ENCODE measurements at places on chromosomes 7 and 10.

- no peak for DNase-seq
Observed at GRCh38 chr7:128725531-128725930, 13.6 kb upstream of the CALU start.

- DNase-seq, result no peak
Observed at GRCh38 chr10:112202561-112203241, 19.1 kb upstream of the GPAM start.

- DNase-seq, result no peak
Observed at GRCh38 chr7:31437250-31437865, 76.5 kb upstream of the ITPRID1 start.

DNA sequence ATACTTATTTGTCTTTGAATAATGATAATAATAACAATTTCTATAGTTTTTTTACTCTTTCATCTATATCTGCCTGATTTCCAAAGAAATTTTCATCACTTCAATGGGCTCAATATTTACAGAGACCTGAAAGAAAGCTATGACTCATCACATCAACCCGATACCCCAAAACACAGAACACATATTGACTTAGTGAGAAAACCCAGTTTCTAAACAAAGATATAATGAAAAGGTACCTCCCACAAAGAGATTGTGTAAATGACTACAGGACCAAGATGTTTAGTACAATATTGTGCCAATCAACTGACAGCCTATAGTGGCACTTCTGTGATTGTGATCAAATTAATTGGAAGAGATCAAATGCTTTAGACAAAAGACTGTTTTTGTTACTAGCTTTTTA lies 133.9 kb downstream of the PCDH15 start:
- no peak for DNase-seq

DNA sequence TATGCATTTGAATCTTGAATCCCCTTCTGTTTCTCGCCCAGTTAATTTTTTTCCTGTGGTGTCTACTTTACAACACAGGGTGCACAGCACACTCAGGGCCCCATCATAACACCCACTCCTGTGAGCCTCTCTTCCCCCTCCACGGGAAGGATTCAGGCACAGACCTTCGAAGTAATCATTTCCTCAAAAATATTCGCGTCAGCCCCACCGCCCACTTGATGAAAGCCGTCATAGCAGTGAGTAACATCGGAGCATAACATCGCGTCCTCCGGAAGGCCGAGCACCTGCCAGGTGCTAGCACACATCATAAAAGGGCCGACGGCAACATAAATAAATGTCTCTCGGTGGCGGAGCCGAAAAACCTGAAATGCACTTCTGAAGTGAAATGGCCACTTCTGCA lies 201.7 kb upstream of the ADARB2 start:
- DNase-seq, result no peak

GRCh38 chr10:14120812-14121211 lies 209.9 kb downstream of the FRMD4A start:
- DNase-seq, result no peak

GRCh38 chr10:60042262-60042661 lies 135.9 kb upstream of the CCDC6 start:
- no peak for DNase-seq

GRCh38 chr10:30639946-30640786 lies 10.6 kb upstream of the LYZL2 start:
- peak; percentile 49 for DNase-seq

DNA sequence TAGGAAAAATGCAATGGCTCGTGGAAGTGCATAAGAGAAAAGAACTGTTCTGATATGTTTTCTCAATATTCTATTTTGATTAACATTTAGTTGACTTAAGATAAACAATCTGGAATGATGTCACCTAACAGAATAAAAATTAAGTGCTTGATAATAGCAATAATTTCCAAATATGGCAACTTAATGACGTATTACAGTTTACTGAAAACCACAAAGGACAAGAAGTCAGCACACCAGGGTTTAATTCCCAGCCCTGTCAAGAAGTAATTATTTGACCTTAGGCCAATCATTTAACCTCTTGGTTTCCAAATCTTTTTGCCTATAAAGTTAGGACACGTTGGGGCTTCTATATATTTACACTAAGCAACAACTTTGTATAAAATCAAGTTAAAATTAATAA lies 95.7 kb downstream of the CABCOCO1 start:
- no peak for DNase-seq

DNA sequence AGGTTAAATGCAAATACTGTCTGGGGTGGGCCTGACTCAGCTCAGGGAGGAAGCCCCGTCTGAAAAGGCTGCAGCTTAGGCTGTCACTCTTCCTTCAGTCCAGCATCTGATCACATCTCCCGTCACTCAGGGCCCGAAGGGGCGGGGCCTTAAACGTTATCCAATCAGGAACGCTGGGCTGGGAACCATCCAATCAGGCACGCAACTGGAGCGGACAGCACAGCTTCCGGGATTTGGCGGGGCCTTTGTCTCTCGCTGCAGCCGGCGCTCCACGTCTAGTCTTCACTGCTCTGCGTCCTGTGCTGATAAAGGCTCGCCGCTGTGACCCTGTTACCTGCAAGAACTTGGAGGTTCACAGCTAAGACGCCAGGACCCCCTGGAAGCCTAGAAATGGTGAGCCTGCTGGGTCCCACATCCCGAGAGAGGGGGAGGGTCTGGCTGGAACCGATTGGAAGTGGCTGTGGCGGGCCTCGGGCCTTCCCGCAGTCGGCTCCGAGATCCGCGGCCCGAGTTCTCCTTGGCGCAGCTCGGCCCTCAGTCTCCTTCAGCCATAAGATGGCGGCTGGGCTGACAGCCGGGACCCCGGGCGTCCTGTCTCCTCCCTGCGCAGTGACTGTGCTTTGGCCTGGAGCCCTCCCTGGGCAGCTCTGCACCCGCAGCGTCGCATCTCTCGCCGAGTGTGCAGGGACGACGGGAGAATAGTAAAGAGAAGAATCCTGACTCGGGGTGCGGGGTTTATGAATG lies at the start of gene ZNF92:
TSS of gene ZNF92 (plus strand) at position 248 of the 744 bp plus-strand sequence. CDS start at position 391, 143 bp downstream.
- peak; percentile 99 for DNase-seq

- no peak for DNase-seq
Observed at GRCh38 chr10:113982769-113983168, 60.9 kb upstream of the ADRB1 start.

- no peak for DNase-seq
Observed at GRCh38 chr10:47156873-47157272, 143.1 kb upstream of the GDF10 start.

DNA sequence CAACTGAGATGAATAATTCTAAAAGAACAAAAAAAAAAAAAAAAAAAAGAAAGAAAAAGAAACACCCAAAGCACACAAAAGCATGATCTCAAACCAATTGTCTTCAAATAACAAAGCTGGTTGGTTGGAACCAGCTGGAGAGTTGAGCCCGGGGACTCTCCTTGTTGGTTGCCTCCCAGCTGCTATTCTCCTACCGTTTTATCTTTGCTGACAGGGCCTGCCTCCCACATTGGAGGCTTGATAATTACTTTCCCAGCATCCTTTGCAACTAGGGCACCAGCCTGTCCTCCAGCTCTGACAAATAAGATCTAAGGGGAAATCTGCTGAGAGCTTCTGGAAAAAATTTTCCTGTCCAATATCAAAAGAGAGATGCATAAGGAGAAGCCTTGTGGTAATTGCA lies 6.8 kb downstream of the PON1 start:
- DNase-seq, result peak; percentile 47

DNA sequence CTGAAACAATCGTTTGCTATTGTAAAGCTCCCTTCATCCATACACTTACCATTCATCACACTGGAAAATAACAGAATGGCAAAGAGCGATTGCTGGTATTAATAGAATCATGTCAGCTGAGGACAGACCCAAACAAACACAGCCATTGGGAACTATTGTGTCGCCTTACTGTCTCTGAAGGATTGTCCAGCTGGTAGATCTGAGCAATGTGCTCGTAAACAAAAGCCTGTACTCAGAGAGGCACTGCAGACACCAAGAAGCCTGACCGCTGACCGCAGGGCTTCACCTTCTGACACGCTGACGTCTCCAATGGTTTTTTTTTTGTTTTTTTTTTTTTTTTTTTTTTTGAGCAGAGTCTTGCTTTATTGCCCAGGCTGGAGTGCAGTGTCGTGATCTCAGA lies 151.0 kb upstream of the FRMD4A start:
- no peak for DNase-seq

DNA sequence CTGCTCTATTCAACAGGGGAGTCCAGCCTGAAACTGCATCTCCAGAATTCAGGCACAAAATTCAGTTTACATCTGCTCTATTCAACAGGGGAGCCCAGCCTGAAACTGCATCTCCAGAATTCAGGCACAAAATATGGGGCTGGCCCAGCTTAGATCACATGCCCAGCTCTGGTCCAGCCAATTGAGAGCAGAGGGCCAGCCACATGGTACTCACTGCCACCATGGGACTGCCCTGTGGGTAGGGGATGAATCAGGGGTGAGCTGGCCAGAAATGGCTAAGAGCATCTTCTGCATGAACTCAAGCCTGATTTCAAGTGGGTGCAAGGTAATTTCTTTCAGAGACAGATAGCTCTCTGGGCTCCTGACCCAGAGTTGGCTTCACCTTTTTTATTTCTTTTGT lies 156.6 kb upstream of the LYZL2 start:
- no peak for DNase-seq

- DNase-seq, result no peak
Observed at GRCh38 chr7:94579470-94579869, 69.9 kb downstream of the CASD1 start.

GRCh38 chr7:41777894-41778596 lies 75.2 kb upstream of the INHBA start:
- DNase-seq, result peak; percentile 9

DNA sequence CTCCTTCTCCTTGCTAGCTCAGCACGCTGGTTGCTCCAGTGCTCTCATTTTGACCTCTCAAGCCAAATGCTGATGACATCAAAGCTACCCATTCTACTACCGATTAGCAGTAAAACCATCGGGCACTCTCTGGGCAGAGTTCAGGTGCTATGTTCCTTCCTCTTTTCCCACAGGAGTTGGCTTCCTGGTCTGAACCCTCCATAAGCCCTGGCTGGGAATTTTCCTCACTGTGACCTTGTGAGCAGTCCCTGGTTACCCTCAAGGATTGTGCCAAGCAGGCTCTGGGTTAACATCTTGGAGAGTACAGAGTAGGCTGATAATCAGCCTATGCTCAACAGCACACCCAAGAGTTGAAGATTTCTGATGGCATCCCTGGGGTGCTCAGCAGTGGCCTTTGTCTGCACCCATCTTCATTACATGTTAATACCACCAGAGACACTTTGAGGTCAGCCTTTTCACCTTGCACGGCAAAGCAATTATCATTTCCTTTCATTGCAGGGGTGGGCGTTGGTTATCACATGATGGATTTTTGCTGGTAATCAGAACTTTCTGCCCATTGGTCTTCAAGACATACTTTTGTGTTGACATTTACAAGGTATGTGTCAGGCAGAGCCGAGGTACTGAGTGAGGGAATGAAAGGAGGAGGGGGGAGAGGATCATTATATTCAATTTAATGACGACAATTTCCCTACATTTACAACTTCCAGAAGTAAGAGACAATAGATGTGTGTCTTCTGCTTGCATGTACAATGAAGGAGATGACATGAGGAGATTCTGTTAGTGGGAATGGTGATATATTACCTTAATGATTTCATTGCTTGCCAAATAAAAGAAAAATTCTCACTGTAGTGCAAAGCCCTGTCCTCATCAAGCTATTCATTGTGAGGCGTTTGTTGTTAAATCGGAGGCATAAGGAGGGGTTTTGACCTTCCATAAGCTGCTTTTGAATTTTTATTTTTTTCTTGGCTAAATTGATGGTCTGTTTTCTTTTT lies 452.0 kb downstream of the LRMDA start:
- DNase-seq, result no peak

DNA sequence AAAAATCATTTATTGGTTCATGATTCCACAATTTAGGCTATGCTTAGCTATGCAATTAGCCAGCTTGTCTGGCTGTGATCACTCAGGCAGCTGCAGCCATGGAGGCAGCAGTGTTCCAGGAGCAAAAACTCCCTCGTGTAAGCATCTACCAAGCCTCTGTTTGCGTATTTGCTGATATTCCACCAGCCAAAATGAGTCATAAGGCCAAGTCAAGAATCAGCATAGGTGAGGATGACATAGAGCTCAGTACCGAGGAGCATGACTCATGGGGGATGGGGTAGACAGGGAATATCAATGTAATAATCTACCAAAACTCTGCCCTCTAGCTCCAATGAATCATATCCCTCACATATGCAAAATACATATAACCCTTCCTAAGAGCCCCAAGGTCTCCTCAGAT lies 63.3 kb downstream of the IMMP2L start:
- DNase-seq, result no peak

- no peak for DNase-seq
Observed at GRCh38 chr10:132715776-132716680, 69.9 kb downstream of the NKX6-2 start.

DNA sequence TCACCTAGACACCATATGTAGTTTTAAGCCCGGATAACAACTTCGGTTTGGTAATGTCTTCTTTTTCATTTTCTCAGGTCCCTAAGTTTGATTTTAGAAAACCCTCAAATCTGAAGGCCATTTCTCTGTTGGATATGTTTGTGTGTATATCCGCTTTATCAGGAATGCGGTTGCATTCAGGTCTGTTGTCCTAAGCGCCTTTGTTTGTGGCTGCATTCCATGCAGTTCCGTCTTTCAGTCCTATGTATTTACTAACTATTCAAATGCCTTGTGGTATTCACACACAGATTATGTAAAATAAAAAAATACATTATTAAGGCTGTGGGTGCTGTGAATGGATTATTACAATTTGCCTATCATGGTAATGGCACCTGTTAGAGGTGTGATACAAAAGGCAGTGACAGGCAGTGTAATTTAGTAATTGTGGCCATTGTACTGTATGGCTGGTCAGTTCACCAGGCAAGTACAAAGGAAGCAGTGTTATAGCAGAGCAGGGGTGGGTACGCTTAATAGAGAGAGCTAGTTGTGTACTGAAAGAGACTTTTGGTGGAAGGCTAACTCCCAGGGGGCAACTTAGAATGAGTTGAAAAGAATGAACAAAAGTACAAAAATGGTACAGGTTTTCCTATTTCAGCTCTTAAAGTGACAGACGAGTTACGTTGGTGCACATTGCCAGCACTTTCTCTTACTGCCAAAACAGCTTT lies 136.4 kb downstream of the VTI1A start:
- no peak for DNase-seq

GRCh38 chr7:43110791-43111535 lies 1.5 kb upstream of the HECW1 start:
- DNase-seq, result no peak

DNA sequence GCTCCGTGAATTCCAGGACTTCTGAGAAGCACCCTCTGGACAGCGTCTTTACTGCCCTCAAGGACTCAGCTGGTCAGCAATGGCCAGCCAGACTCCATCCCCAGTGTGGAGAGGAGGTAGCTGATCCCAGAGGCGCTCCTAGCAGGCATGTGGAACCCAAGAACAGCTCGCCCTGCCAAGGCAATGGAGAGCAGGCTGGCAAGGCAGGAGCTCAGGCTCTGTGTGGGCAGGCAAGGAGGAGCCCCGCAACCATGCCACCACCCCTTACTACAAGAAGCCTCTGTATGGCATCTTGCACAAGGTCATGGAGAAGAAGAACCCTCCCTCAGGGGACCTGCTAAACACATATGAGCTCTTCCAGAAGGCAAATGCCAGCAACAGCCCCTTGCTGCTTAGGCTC lies 34.4 kb upstream of the SGMS1 start:
- DNase-seq, result no peak

Data from hematopoietic multipotent progenitor cell treated with erythropoietin and hydrocortisone succinate and interleukin-3 and kit ligand, for 8 days (in vitro differentiated cells).